ENCODE measurements at places on chromosomes 2 and 18.

DNA sequence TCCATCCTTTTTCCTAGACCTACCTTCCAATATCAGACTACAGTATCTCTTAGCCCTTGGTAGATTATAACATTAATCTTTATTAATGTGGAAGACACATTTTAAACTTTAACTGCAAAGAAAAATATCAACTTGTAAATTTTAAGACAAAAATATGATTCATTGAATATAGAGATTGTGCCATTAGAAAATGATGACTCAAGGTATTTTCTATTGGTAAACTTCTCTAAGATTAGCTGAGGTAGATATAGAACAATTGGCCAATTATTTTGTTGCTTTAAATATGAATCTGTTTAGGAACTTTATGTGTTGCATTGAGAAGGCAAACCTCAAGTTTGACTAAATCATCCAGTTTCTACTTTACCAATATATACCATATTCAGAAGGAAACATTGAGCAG, 604.7 kb downstream of the CBLN2 start:
- no peak for DNase-seq

DNA sequence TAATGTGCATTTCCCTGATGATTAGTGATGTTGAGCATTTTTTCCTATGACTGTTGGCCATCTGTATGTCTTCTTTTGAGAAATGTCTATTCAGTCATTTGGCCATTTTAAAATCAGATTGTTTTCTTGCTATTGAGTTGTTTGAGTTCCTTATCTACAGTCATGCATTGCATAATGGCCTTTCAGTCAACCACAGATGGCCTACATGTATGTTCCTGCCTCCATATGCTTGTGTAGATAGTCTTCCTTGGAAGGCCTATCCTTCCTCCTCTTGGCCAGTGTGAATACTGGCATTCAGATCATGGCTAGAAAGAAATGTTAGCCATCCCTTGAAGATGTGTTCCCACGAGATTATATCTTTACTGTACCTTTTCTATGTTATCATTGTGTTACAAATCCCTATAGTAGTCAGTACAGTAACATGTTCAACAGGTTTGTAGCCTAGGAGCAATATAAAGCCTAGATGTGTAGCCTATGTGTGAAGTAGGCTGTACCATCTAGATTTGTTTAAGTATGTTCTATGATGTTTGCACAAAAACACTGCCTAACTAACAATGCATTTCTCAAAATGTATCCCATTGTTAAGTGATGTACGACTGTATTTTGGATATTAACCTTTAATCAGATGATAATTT, 65.6 kb upstream of the CD302 start:
- no peak for DNase-seq

GRCh38 chr2:133887676-133888040, 319.4 kb upstream of the NCKAP5 start:
- DNase-seq, result no peak

DNA sequence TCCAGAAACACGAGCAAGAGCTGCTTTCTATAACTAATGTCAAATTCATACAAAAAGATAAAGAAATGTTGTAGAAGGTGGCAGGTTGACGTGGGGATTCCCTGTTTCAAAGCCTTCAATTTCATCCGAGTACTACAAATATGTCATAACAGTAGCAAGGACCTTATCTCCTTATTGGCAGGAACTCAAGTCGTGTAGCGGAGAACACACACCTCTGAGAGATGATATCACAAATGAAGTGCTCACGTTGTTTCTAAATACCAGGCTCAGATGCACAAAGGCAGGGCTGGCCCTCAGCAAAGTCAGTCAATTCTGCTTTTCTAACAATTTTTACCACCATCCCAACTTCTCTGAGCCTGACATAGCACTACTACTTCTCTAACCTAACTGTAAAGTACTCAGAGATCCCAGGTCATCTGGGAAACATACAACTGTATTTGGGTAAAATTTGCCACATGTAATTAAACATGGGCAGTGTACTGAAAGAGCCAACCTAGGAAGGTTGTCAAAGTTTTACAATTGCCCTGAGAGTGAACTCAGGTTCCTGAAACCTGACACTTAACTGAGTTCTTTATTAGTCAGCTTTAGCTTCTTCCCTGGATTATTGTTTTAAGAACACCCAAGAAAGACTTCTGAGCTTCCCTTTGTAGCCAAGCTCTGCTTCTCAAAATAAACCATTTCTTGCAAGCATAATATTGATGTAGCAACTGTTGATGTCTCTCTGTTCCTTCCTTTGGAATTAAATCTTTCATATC, 813.7 kb upstream of the ACVR2A start:
- DNase-seq, result no peak

- DNase-seq, result peak; percentile 24
These were observed 16.1 kb downstream of the ACOXL start for GRCh38 chr2:110748489-110748867.

DNA sequence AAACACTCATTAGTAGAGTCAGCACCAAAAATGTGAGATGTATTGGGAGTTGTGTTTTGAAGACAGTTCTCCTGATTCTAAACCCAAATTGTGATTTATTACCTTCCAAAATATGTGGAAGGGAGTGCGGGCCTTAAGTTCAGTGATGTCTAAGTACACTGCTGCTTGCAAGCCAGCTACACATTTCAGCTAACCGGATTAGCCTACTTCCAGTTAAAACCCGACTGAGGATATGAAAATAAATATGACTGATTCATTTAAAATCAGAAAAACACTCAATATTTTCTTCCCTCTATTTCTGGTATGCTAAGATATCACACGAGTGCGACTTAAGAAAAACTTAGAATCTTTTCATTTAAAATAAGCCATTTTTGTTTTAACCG, 907 bp downstream of the FHL2 start:
- DNase-seq, result no peak

GRCh38 chr2:101356521-101356920, 30.8 kb downstream of the CREG2 start:
- DNase-seq, result no peak

DNA sequence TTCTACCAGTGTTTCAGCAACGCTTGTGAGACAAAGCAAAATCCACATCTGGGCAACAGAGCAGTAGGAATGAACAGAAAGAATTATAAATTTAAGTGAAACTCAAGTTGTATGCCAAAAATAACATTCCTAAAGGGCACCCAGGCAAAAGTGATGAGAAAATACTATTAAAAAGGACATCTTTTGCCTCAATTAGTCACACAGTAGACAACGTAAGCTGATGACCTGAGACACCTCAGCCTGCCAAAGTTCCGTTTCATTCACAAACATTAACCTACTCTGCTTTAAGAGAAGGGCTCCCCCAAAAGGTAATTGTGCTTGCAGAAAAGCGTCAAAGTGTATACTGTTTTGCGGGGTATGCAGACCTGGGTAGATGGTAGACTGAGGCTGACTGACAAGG, 7.2 kb downstream of the HDLBP start:
- DNase-seq, result no peak

DNA sequence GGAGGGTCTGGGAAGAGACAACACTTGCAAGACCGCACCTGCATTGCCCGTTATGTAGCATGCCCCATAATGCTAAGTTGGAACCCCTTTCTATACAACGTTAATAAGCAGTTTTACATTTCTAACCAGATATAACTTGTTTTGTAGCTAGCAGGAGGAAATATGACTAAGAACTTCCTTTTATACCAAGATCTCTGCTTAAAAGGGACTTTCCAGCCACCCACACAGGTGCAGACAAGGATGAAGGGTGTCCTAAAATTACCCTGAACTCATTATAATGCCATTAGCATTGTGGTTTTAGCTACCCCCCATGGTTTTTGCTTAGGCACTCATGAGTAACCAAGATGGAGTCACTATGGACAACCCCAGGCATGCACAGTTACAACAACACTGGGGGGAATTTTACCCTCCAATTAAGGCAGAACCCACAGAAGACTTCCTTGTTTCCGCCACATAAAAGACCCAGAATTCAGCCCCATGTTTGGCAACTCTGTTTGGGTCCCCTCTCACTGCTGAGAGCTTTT, 362.8 kb downstream of the CBLN2 start:
- DNase-seq, result no peak

DNA sequence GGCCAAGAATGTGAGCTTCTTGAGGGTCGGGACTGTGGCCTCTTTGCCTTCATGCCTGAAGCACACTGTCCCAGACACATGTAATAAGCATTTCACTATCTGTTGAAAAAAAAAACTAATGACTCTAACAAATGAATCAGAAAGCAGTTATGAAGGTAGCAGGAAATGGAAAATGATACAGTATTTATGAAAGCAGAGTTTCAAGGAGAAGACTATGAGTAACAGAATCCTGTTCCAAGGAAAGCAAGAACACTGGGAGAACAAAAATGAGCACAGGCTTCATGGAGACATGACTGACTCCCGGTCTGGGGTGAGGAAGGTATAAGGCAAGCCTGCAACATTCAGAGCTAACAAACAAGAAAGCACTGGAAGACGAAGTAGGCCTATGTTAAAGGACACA, 190.8 kb downstream of the RNF152 start:
- DNase-seq, result no peak

DNA sequence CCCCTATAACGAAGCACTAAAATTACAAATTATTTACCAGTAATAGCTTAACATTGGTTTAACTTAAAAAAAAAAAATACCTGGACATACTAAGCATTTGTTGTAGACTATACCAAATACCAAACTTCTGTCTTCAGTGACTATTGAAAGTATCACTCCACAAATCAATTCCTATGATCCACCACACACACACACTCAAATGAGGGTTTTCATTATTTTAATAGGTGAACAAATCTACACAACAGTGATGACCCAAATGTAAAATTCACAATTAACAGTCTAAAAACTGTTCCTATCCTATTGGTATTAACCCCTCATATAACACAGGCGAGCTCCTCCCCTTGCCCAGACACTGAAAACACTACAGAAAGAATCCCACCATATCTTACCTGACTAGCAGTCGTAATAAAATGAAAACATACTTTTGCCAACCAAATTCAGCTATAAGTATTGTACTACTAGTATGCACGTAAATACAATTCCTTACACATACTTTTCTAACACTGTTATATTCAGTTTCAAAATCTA, 2.5 kb downstream of the SP3 start:
- no peak for DNase-seq

GRCh38 chr2:126788652-126789051, 110.0 kb upstream of the TEX51 start:
- no peak for DNase-seq

- no peak for DNase-seq
These were observed 49.0 kb upstream of the TWSG1 start for GRCh38 chr18:9285604-9286003.

DNA sequence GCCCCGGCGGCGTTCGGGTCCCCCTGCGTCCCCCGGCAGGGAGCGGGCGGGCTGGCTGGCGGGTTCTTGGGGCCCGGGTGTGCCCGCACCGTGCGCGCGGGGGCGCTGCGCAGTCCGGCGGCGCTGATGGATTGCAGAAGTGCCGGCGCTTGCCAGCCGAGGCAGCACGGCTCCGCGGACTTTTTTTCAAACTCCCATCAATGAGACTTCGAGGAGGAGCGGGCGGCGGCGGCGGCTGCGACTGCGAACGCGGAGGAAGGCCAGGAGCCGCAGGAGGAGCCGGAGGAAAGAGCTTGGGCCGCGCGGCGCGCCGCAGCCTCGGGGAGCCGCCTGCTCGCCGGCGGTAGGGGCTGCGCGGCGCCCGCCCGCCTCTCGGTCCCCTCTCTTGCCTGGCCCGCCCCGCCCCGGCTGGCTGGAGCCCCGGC, at the start of gene GLI2:
TSS of gene GLI2 (plus strand) at position 123 of the 425 bp plus-strand sequence. CDS start 61,453 bp downstream, outside the sequence.
- DNase-seq, result peak; percentile 48

DNA sequence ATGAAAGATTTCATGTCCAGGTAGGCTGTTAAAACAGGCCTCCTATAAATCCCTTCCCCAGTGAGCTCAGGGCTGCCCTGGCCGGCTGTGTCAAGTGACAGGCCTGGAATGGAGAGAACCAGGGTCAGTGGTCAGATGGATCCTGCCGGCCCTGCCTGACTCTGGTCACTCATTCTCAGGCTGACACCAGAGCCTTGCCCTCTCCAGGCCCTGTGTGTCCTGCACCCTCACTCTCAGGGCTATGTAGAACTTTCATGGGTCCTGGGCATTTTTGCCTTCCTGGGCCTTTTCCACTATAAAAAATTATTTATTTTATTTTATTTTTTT, 82.0 kb upstream of the RGPD5 start:
- DNase-seq, result no peak

GRCh38 chr2:69222953-69223658, 163.9 kb downstream of the GFPT1 start:
- no peak for DNase-seq

DNA sequence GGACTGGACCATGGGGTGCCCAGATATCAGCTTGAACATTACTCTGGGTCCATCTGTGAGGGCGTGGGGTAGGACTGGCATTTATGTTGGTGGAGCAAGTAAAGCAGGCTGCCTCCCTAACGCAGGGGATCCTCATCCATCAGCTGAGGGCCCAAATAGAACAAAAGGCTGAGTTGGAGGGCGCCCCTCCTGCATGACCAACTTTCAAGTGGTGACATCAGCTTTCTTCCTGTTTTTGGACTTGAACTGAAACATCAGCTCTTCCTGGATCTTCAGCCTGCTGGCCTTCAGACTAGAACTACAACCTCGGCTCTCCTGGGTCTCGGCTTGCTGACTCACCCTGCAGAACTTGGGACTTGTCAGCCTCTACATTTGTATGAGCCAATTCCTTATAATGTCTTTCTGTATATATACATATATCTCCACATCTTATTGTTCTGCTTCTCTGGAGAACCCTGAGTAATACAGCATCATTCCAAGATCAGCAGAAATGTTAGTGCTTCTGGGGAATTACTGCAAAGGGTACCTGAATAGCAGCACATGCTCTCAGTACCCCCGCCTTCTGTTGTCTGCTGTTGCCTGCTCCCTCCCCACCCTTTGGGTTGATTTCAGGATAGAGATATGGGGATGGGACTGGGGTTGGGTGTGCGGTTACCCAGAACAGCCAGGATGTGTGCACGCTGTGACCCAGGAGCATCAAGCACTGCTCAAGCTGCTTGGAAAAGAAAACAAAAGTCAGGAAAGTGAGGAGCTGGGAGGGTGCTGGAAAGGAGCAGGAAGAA, 20.0 kb downstream of the TMEM127 start:
- no peak for DNase-seq

DNA sequence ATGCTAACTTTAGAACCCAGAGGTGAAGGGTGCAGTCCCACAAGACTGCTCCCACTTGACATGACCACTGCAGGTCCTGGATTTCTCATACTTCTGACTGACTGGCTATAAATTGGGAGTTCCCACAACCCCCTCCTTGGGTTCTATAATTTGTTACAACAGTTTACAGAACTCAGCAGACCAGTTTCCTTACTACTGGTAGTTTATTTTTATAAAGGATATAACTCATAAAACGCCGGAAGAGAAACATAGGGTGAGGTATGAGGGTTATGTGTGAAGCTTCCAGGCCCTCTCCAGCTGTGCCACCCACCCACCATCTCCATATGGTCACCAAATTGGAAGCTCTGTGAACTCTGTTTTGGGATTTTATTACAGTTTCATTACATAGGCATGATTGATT, 839.6 kb downstream of the TSN start:
- DNase-seq, result no peak

DNA sequence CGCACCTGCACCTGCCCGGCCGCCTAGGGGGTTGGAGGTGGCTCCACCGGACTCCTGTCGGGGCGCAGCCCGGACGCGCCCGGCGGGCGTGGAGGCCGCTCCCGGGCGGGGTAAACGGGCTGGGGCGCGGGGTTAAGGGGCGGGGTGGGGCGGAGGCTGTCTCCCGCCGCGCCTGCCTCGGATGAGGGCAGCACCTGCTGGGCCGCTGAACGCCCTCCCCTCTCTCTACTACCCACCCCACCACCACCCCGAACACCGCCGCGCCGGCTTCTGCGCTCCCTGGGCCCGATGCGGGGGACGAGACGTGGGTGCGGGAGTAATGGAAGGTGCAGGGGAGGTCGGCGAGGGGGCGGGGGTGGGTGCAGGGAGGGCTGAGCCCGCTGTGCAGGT, 224.8 kb upstream of the ID2 start:
- no peak for DNase-seq
